ENCODE measurements at places on chromosomes 3 and 15.

DNA sequence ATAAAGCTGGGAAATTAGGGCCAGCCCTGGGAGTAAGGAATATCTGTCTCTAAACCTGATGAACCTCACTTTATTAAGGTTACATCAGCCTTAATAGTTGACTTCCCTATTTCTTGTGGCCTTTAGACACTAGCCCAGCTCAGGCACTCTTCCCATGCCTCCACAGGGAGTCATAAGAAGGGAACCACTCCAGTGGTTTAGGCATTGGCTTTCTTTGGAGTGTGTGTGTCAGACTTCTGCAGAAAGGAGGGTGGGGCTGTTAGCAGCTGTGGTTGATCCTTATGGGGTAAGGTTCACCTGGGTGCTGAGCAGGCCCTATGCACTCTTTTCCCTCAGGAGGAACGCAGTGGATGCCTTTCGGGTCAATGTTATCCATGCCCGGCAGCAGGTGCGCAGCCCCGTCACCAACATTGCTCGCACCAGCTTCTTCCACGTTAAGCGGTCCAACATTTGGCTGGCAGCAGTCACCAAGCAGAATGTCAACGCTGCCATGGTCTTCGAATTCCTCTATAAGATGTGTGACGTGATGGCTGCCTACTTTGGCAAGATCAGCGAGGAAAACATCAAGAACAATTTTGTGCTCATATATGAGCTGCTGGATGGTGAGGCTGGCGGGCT lies 4.0 kb downstream of the AP2M1 start:
- no peak for DNase-seq

DNA sequence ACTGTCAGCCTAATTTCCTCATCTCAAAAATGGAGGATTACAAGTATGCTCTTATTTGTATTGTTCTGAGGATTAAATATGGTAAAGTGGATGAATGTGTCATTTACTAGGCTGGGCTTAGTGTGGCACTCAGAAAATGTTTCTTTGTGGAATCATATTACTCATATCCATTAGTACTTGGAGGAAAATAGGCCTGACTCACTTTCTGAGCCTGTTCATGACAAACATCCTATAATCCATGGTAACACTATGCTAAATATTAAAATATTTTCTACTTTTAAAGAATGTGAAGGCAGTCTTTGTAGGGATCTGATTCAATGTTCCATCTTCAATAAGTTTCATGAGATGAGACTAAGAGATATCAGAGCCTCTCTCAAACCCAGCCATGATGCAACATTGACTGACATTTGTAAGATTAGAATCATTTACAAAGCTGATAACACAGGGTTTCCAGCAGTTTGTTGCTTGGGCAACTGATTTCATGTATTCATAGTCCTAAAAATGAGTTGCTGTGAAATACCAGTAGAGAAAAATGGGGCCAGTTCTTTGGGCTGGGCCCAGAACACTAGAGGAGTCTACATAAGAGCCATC lies 1048.5 kb downstream of the NTRK3 start:
- DNase-seq = no peak

- DNase-seq = no peak
These were observed 47.7 kb downstream of the RNF111 start for GRCh38 chr15:59035201-59035600.

- DNase-seq = no peak
These were observed 75.4 kb downstream of the XXYLT1 start for GRCh38 chr3:195195321-195196209.

- no peak for DNase-seq
These were observed 387.2 kb upstream of the SGO1 start for GRCh38 chr3:20573175-20573574.

DNA sequence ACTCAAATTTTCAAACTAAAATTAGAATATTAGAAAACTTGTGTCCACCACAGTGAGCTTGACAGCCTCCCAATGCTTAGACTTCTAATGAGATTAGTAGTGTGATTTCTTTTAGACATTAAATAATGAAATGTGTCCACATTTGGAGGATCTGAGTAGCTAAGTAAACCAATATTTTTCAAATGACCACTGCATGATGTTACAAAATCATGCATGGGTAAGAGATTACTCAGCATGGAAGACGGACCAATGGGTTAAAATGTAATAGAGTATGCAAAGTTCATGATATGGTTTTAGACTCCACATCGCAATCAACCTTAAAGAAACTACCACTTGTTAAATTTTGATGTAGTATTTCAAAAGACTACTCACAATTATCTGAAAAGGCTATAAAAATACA lies 130.6 kb downstream of the IMPG2 start:
- DNase-seq = no peak

- DNase-seq = no peak
These were observed 6.6 kb downstream of the DUOX1 start for GRCh38 chr15:45136378-45136764.

GRCh38 chr3:169477790-169478189 lies 185.7 kb downstream of the MECOM start:
- no peak for DNase-seq

- DNase-seq = no peak
These were observed 41.8 kb downstream of the PRR23E start for GRCh38 chr3:127234778-127235177.

DNA sequence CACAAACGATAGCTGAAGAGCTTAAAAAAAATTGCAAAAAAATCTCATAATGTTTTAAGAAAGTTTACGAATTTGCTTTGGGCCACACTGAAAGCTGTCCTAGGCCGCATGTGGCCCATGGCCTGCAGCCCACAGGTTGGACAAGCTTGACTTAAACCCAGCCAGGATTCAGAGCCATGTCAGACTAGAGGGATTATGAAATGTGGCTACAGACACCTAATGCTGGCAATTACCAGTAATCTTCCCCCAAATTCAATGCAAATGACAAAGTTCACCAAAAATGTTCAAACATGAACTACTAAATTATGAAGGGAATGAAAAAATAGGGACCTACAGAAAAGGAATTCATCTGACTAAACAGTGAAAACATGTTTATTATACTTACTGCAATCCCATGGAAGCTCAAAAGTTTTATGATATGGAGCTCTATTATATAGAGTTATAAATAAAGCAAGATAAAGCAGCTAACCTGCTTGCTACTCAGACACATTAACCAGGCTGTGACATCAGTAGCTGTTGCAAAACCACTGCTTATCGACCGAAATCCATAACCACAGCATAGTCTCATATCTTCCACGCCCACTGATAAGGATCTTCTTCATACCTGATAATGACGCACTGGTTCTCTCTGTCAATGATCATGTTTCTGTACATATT lies 49.2 kb downstream of the LDHAL6B start:
- DNase-seq = no peak

DNA sequence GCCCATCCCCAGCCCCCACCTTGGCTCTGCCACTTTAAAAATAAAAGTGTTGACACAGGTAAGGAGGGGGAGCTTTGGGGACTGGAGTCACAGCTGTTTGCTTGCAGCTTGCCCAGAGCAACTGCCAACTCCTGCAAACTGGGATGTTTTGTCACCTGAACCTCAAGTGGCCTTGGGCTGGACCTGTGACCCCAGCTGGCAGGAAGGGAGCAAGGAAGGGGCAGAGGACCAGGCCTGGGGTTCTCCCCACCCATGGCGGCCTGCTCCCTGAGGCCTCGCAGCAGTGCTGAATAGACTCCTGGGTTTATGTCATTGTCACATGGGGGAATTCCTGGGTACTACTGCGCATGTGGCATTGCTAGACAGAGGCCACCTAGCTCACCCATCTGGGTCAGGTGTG lies 246.9 kb upstream of the TLE3 start:
- DNase-seq = no peak

- peak; percentile 34 for DNase-seq
These were observed 514.1 kb downstream of the MECOM start for GRCh38 chr3:169149349-169149890.

DNA sequence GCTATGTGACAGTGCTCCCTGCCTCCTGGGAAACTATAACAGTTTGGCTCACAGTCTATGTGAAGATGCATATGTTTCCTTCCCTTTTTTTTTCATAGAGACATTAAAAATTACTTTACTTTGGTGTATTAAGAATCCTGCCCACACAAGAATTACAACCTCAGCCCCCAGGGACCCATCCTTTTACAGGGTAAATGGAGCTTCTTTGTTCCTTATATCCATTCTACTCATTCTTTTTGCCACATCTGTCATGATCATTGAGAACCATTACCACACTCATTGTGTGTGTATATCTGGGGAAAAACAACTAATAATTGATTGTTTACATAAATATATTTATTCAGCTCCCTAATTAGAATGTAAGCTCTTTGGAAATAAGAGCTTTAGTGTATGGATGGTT lies 157.4 kb downstream of the SSR3 start:
- no peak for DNase-seq

DNA sequence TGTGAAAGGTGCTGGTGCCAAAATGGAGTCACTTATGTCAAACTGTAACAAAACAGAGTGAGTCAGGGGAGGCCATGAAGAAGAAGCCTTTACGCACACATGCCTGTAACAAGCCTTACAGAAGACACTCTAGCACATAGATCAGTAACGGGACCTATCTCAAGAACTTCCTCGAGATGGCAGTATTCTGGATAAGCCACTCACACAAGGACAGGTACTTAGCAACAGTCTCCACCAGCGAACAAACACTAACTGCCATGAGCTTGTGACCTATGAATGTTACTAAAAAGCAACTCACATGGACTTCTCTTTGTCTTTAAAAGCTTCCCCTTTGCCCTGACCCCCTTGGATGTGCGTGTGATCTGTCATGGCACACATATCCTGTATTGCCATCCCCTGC lies 235.1 kb downstream of the CD47 start:
- no peak for DNase-seq

GRCh38 chr3:9916734-9917680 lies at the start of gene IL17RC:
TSS of gene IL17RC (plus strand) at chr3:9917098. CDS start at chr3:9917316, 218 bp downstream.
- DNase-seq = peak; percentile 95

GRCh38 chr15:89187301-89187985 lies 33.9 kb downstream of the RLBP1 start:
- no peak for DNase-seq

GRCh38 chr3:172913911-172914655 lies 163.6 kb downstream of the ECT2 start:
- DNase-seq = no peak

- DNase-seq = no peak
These were observed 54.0 kb downstream of the DAPK2 start for GRCh38 chr15:63992300-63992699.

GRCh38 chr15:44500555-44500954 lies 36.4 kb upstream of the EIF3J start:
- DNase-seq = no peak

GRCh38 chr3:194254040-194254439 lies 97.1 kb downstream of the CPN2 start:
- DNase-seq = no peak

DNA sequence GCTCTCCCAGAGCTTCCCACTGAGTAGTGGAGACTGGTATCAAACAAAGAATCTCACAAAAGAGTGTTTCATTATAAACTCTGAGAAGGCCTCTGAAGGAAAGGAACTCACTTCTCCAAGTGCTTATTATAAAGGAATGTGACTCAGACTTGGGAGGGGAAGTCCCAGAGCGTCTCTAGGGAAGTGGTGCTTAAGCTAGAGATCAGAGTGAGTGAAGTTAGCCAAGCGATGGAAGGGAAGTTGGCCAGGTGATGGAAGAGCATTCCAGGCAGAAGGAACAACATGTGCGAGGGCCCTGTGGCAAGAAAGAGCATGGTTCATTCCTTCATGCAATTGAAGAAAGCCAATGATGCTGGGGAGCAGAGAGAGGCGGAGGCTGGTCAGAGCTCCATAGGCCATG lies 2.3 kb downstream of the XYLB start:
- DNase-seq = no peak

- peak; percentile 77 for DNase-seq
These were observed 4.6 kb downstream of the ANXA2 start for GRCh38 chr15:60392986-60393790.

DNA sequence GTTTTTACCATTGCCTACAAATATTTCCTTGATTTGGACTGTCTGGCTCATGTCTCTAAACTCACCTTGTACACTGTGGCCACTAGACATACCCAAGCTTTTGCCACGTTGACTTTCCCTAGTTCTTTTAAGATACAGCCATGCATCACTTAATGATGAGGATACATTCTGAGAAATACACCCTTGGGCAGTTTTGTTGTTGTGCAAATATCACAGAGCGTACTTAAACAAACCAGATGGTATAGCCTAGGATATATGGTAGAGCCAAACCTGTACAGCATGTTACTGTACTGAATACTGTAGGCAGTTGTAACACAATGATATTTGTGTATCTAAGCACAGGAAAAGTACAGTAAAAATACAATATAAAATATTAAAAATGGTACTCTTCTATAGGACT lies 5.5 kb downstream of the ARHGEF26 start:
- DNase-seq = no peak

DNA sequence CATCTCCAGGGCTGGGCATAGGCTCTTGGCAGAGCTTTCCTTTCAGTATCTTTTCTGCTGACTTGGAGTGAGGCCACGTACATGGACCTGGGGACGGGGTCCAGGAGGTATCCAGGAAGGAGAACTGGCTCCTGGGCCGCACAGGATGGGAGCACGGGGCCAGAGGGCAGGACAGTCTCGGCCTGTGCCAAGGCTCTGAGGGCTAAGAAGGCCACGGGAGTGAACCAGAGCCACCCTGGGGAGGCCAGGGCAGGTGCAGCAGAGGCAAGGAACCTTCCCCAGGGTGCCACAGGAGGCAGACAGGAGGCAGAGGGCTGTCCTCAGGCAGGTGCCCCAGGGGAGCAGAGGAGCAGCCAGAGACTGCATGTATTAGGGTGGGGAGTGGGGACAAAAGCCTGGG lies 50.3 kb downstream of the PLXNA1 start:
- DNase-seq = no peak

DNA sequence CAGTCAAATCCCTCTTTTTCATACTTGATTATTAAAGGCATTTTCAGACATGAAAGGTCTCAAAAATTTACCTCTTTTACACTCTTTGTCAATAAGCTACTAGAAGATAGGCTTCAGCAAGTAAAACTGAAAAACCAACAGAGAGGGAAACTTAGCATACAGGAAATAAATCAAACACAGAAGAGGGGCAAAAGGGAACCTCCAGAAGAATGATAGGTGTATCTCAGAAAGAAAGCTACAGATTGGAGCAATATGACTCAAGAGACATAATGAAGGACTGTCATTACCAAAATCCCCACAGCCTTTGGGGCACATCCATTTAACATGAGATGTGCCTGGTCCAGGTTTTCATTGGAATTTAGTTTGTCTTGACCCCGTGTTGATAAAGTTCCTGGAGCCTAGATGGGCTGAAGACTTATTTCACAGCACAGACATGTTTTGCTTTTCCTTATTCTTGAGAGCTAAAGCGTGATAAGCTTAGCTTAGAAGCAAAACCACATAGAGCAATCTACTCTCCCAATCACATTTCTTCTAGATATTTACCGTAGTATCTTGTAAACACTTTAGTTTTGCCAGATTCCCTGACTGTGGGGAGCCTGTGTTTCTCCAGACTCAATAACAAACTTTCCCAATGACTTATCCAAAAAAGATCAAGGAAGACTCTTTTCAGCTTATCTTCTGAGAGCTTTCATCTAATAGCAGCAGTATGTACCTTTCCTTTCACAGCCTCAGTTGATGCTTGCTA lies 11.7 kb downstream of the LRRFIP2 start:
- no peak for DNase-seq

GRCh38 chr3:123067689-123068600 lies 1.1 kb downstream of the PDIA5 start:
- DNase-seq = peak; percentile 62

- no peak for DNase-seq
These were observed 27.9 kb upstream of the ACP3 start for GRCh38 chr3:132289316-132289715.
